ENCODE measurements at places on chromosomes 5 and 9. TPM values are rescaled to one million over a fixed set of nuclear protein-coding genes. Genes with fewer than 3 reads are reported as not detected.

DNA sequence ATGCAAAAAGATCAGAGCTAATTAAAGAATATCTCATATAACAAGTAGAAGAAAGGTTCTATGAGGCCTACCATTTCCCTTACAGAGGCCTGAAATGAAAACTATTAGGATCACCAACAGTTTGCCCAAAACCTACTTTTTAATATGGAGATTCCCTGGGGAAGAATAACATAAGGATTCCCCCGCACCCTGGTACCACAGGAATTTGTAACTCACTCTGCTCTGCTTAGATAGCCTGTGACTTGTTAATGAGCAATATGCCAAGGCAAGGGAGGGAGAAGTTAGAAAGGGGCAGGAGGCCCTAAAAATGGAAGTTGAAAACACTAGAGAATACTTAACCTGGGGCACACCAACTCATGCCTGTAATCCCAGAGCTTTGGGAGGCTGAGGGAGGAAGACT is 107.0 kb downstream of the CDH6 start:
- no peak for DNase-seq

DNA sequence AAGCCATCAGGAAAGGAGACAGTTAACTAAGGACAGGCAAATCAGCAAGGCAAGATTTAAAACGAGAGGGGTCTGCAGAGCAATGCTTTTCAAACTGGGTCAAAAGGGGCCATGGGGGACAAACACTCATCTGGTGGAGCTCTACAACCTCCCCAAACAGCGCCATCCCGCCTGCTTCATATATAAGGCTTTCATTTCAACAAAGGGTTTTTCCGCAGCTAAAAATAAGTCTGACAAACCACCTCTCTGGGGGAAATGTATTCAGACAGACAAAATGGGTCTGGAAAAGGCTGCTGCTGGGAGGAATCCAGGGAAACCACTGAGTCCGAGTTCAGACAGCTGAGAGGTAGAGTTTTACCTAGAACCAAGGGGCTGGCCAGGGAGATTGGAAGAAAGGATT is 8.3 kb upstream of the SEPTIN8 start:
- DNase-seq = no peak

DNA sequence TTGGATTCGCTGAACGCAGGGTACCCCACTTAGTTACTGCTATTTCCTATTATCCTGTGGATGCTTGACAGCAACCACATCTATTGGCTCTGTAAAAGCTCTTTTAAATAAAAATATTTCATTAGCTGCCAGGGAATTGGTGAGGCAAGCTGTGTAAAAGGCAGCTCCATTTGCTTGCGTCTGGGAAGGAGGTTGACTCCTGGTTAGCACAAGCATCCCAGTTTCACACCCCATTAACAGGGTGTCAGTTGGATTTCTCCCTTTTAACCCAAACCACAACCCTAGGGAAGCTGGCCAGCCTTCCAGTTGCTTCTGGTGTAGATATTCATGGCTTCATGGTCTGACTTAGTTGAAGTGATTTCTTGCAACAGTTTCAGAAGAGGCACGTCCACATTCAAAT is 151.0 kb downstream of the GPBP1 start:
- DNase-seq = no peak

Gene FAM78A
- 0.03 TPM for total RNA-seq

GRCh38 chr9:21265421-21266189 is 25.8 kb upstream of the IFNA14 start:
- no peak for DNase-seq

Gene ELAVL2
- 0.08 TPM for total RNA-seq

- no peak for DNase-seq
Measured at GRCh38 chr5:179923436-179923835, 15.7 kb upstream of the TBC1D9B start.

DNA sequence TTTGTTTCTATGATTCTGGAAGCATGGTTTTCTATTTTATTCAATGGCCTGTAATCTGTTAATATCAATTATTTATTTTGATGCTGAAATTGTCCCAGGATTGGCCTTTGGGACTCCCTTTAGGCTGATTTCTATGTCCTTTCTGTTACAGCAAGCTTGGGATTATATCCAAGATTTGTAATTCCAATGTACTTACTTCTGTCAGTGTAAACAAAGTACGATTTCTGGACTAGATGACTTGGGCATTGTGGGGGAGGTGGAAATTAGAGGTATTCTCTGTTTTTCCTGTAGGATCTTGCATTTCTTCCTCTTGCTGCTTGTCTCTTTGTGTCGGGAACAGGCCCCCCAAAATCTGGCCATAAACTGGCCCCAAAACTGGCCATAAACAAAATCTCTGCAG is 3.7 kb downstream of the PCDHGA12 start:
- no peak for DNase-seq

Gene CCNO
- 0.34 TPM for total RNA-seq

- DNase-seq = no peak
Measured at GRCh38 chr5:134582941-134583340, 49.7 kb downstream of the SAR1B start.

DNA sequence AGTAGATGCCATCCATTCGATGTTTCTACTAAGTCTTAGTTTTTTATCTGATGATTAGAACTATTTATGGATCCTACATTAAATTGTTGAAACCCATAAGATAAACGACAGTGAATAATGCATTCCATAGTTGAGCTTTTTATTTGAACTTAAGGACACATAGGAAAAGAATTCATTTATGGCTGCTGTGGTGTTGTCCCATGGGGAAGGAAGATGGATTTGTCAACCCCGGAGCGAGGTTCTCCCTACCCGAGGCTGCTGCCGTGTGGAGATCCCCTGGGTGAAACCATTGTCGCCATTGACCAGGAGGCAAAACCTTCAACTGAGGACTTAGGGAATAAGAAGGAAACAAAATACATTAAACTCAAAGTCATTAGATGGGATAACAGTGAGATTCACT is 146.7 kb downstream of the PRDM6 start:
- DNase-seq = no peak

DNA sequence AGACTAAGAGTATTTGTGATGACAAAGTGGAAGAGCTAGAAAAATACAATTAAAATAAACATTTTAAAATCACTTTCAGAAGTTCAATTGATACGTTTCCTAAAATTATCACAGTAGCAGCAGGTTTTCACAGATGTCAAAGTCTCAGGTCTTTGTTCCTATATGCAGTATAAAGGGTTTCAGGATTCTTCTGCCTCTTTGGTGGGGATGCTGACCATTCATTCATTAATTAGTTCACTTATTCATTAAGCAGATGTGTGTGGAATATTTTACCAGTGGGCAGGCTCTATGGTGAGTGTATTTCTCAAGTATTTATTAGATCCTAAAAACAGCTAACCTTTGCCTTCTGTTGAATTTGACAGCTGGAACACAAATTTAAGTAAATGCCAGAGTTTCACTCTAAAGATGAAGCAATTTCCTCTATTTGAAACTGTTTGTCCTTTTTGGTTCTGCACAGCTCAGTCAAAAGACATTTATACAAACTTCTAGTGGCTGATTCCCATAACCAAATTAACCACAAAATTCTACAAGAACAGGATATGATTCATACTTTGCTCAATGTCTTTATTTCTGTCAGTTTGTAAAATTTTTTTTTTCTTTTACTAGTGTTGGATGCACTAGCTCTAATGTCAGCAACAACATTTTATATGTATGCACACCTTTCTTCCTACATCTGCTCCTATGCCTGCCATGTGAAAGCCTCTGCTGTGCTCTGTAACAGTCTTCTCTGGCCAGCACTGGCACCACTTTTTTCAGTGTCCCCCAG is 75.9 kb upstream of the PRR16 start:
- no peak for DNase-seq

Data from SJSA1 (cell line).